ENCODE measurements at places on chromosomes 6 and 20.

DNA sequence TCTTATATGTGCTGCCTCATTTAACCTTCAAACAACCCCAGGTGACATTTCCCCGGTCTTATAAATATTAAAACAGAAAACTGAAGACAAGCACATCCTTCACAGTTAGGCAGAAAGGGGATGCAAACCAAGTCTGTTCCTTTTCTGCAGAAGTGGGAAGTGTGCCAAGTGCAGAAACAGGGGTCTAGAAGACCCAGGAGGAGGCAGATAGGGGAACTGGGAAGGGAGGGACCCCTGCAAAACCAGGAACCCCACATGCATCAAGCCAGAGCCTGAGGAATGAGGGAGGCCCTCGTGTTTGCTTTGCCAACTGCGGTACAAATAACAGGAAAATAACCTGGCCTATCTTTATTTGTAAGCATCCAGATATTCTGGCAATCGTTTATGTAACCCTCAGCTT is 17.0 kb upstream of the CST3 start:
- DNase-seq = no peak

DNA sequence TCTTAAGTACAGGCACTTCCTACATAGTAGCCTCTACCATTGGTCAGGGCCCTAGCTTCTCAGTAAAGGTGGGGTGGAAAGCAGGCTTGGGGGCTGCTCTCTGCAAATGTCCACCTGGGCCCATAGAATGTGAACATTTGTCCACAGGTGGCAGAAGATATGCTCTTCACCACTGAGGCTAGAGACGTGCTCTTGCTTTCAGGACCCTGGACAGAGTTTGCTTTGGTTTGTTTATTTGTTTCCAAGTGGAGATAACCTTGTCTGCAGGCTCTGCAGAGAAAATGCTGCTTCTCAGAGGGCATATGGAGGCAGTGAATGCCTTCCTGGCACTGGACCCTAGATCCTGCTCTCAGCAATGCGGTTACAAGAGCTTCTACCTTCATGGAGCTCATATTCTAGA is 129.0 kb downstream of the F13A1 start:
- no peak for DNase-seq

DNA sequence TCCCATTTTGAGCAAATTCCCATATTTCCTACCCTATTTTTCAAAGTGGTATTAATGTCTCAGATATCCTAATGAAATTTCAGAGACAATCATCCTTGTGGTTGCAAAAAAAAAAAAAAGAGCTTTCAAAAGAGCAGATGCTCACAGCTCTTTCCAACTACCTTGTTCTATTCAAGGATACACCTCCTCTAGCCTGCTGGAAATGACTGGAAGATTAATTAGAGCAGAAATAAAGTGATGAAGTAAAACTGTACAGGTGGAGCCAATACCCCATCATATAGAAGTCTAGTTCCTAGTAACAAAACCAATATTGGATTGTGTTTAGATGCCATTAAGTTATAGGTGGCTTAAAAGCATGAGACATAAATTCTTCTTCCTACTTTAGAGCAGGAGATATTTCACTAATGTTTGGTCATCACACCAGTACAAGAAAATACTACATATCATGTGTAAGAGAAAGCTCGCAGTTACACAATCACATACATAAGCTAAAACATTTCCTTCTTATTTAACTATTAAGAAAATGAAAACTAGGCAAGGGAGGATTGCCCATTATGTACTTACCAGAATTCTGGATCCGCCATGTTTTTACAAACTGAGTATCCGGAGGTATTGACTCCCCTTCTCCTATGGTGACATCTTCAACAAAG is 42.4 kb downstream of the ILRUN start:
- DNase-seq = no peak

DNA sequence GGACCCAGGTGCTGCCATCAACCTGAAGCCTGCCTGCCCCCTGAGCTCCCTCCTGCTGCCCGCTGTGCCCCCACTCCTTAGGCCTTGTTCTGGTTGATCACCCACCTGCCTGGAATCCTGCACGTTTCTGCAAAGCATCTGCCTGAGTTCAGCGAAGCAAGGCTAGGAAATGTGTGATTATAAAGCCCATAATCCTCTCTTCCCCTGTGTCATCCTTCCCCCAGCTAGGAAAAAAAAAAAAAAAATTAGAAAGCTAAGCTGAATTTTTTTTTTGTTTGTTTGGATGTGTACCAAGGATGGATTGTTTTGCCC is 93.2 kb downstream of the FOXA2 start:
- peak; percentile 25 for DNase-seq

DNA sequence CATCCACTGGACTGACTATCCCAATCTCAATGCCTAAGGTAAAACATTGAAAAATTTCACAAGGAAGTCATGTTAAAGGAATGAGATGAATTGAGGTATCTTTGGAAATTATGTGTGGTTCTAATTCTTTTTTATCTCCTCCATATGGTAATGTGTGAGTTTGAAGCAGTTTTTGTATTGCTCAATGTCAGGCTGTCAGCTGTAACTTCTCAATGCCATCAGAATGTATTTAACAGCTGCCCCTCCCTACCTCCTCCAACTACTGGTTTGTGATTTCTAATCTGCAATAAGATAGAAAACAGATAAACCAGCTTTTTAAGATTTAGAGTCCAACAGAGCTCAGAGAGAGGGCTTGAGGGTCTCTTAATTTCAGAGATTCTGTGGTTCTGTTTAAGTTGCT is 1005.8 kb upstream of the ADGRB3 start:
- DNase-seq = no peak

DNA sequence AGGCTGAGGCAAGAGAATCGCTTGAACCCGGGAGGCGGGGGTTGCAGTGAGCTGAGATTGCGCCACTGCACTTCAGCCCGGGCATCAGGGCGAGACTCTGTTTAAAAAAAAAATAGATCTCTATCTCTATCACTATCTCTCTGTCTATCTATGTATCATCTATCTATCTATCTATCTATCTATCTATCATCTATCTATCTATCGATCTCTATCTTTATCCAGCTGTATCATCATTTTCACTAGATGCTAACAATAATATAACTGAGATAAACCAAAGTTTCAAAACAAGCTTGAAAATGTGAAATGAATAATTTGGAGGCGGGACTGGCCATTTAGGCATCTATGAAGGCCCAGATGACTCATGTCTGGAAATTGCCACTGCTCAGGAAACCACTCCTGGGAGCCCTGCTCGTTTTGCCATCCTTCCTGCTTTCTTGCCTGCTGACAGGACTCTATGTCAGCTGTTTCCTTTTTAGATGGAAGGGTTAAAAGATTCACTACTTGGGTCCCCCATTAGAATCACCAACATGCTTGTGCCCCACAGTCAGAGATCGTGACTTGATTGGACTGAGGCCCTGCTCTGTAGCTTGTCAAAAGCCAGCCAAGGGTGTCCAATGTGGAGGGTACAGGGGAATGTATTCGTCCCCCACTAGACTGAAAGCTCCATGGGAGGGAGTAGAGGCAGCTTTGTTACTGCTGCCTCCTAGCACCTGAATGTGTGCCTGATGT is 61.7 kb downstream of the UTRN start:
- no peak for DNase-seq

- no peak for DNase-seq
Measured at GRCh38 chr6:127570739-127571389, 6.1 kb upstream of the C6orf58 start.

DNA sequence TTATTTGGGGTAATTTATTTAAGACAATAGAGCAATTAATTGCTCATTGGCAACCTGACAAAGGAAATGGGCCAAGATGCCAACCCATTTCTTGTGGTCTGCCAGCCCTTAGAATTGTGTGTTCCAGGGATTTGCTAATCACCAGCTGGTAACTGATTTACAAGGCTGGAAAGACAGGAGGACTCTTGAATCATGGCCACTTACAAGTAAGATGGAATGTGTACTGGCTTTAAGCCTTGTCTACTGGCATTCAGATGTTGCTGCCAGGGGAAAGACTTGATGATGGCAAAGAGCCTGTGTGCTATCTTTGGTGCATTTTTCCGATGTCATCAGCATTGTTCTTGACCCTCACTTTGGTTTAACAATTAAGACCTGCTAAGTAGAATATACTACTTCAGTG is 91.0 kb downstream of the BCKDHB start:
- DNase-seq = no peak

DNA sequence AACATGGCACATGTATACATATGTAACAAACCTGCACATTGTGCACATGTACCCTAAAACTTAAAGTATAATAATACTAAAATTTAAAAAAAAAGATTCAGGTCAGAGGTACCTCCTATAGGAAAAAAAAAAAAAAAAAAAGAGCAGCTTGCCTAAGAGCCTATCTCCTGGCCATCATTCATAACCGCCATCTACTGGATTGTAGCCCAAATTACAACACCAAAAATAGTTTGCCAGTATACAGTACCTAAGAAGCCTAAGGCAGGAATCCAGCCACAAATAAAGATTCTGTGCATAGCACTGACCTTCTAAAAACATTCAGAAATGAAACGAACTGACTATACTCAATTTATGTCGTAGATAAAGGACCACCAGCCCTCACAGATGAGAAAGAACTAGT is 438.4 kb upstream of the ADGRB3 start:
- DNase-seq = peak; percentile 23

DNA sequence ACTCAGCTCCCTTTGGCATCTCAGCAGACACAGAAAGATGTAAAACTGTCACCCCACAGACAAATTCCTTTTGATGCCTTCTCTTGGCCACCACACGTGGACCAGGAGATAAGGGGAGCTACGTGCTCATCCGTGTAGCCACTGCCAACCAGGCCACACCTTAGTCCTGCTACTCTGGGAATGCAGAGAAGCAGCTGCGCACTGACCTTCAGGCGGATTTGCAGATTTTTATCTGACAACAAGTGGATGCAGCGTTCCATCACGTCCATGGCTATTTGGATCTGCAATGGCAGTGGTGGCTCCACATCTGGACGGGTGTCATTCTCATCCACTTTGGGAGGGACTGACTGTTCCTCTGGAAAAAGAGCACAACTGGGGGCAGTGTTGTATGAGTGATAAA is 30.8 kb downstream of the TTI1 start:
- DNase-seq = peak; percentile 80

- no peak for DNase-seq
Measured at GRCh38 chr6:52643158-52643557, 27.8 kb upstream of the TMEM14A start.

- DNase-seq = no peak
Measured at GRCh38 chr6:152012227-152012626, 204.7 kb downstream of the ESR1 start.

- DNase-seq = no peak
Measured at GRCh38 chr20:13363473-13363872, 142.4 kb downstream of the ISM1 start.

DNA sequence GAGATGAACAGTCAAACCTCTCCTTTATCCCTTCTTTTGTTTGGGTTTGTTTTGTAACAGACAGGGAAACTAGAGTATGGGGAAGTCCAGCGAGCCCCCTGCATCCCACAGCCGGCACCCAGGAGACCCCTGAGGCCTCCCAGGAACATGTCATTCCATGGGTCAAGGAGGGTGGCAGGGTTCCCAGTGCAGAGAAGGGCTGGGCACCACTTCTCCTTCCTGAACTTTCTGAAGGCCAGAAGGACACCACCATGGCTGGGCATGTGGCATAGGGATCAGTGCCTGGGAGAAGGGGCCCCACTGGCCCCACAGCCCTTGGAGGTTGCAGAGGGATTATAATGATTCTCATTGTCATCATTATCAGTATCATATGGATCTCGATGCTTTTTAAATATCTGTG is 13.9 kb upstream of the CST7 start:
- DNase-seq = no peak

DNA sequence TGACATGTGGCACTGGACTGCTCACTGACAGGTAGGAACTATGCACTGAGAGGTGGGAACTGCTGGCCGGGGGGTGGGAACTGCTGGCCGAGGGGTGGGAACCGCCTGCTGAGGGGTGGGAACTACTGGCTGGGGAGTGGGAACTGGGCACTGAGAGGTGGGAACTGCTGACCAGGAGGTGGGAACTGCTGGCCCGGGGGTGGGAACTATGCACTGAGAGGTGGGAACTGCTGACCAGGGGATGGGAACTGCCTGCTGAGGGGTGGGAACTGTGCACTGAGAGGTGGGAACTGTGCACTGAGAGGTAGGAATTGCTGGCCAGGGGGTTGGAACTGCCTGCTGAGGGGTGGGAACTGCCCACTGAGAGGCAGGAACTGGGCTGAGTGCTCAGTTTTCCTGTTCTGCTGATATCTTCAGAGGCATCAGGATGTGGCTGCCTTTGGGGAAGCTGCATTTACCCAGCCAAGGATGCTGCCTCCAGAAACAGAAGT is 90.2 kb downstream of the THBS2 start:
- DNase-seq = no peak

GRCh38 chr6:53112404-53112803 is 36.2 kb downstream of the GCM1 start:
- no peak for DNase-seq

- DNase-seq = no peak
Measured at GRCh38 chr20:62603021-62603906, 39.0 kb upstream of the SLCO4A1 start.

DNA sequence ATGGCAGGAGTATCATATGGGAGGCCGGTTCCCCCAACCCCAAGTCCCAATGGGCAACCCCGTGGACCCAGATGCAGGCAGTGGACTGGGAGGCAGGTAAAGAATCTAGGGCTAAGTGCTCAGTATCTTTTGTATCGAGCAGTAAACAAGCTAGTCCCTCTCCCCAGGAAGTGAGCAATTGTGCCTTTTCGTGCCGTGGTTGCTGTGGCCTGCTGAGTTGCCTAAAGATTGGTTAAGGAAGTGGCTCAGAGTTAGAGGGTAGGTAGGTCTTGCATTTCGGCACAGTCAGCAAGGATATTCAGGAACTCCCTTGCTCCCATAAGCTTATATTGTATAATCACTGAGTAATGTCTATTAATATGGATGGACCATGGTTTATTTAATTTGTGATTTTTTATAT is 1.3 kb upstream of the DNAH8 start:
- DNase-seq = no peak

- DNase-seq = no peak
Measured at GRCh38 chr6:46324706-46325105, 153.9 kb upstream of the ENPP5 start.

DNA sequence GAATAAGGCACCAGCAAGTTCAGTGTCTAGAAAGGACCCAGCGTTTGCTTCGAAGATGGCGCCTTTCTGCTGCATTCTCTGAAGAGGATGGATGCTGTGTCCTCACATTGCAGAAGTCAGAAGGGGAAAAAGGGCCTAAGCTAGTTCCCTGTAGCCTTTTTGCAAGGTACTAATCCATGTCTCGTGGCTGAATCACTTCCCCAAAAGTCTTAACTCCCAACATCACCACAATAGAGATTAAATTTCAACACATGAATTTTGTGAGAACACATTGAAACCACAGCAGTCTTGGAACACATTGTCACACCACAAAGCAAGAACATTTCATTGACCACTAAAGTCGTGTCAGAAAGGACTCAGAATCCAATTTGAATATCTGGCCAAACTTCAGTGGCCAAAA is 42.1 kb downstream of the KLHL31 start:
- DNase-seq = no peak

DNA sequence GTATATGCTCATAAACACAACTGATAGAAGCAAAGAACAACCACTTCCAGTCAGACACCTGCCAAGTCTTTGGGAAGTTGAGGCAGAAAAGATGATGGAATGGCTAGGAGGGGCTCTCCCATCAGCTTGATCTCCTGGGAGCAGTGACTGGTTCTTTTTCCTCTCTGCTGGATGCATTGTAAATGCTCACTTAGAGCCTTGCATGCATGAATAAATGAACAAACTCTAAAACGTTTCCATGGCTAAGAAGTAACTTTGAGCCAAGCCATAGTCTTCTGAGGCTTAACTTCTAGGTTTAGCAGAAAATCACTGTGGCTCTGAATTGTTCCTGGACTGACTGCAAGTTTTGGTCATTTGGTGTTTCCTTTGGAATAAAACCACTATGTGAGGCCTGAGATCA is 166.4 kb upstream of the CITED2 start:
- DNase-seq = no peak

GRCh38 chr20:60820918-60821317 is 431.1 kb upstream of the CDH4 start:
- no peak for DNase-seq

Measured in NCI-H82 (cell line).